ENCODE measurements at places on chromosomes 11 and 22. TPM values are rescaled to one million over a fixed set of nuclear protein-coding genes. Genes with fewer than 3 reads are reported as not detected.

DEPDC5 gene
- 35.3 TPM for total RNA-seq

DNA sequence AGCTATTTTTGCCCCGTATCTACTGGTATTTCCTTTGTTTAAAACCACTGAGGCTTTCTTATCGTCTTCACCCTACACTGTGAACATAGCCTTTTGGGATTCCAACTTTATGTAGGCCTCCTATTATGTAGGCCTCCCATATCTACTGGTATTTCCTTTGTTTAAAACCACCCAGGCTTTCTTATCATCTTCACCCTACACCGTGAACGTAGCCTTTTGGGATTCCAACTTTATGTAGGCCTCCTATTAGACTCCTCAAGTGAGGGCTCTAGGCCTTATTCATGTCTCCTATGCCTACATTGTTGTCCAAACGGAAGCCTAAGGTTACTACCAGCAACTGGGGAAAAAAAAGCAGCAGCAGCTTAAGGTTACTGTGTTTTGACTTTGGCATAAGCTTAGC, 23.7 kb downstream of the CEP295 start:
- no peak for DNase-seq

DNA sequence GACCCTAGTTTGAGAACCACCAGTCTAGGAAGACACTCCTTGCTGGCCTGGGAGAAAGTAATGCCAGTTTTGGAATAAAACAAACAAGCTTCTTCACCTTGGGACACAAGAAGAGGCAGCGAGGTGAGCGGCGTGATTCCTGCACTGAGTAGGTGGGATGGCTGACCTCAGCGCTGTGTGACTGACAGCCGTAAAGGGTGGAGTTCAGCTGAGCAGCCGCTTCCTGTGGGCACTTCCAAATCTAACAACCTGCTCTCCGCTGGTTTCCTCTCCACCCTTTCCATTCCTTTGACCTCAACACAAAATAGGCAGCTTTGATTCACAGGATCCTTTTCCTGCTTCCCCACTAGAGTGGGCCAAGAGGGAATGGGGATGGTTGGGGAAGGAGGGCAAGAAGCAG, 45.8 kb downstream of the PC start:
- DNase-seq = no peak

DNA sequence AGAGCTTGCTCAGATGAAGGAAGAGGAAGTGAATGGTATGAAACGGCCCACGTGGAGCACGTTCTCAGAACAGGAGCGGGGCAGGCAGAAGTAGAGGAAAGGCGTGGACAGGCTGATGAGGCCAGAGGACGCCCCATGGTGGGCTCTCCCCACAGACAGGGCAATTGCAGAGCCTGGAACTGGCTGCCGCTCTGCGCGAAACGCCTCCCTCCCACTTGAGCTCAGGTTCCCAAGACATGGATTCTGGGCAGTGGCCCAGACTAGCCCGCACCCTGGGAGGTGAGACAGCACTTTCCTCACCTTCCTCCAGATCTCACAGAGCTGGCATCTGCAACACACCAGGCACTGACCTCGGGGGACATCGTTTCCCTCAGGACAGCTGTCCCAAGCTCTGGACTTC, 117.6 kb downstream of the PHF21B start:
- no peak for DNase-seq

DNA sequence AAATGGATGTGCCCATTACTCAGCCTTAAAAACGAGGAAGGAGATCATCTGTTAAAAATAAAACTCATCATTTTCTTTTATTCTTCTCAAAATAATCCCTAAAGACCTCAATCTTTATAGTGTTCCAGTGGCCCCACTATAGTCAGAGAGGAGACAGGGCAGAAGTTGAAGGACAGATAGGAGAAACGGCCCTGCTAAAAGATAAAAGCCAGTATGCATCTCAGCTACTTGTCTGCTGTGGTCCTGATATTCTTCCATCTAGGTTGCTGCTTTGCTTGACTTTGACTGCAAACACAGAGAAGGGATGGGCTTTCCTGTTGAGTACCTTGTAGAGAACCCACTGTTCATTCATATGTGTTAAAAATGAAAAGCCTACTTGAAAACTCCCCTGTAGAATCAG, 31.4 kb downstream of the NF2 start:
- DNase-seq = no peak

CBLIF gene
- not detected for total RNA-seq

DNA sequence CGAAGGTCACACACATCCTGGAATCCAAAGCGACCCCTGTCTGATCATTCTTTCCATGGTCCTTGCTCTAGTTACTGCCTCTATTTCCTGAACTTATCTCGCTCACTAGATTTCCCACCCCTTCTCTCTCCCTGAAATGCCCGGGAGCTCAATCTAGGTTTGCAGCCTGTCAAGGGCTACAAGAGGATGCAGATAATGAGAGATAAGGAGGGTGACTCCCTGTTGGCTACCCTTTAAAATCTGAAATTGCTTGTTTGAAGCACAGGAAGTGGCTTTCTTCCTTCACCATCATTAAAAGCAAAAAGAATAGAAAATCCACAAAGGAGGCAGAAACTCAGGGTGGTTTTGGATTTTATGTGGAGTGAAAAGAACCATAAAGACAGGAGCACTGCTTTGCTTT, 13.0 kb upstream of the FLI1 start:
- no peak for DNase-seq

GRCh38 chr22:19105867-19106802, 16.1 kb downstream of the DGCR2 start:
- peak; percentile 67 for DNase-seq

F2 gene
- total RNA-seq = not detected

GRCh38 chr11:10540546-10540914, 457 bp downstream of the RNF141 start:
- no peak for DNase-seq

LRRC56 gene
- total RNA-seq = 0.98 TPM

DNA sequence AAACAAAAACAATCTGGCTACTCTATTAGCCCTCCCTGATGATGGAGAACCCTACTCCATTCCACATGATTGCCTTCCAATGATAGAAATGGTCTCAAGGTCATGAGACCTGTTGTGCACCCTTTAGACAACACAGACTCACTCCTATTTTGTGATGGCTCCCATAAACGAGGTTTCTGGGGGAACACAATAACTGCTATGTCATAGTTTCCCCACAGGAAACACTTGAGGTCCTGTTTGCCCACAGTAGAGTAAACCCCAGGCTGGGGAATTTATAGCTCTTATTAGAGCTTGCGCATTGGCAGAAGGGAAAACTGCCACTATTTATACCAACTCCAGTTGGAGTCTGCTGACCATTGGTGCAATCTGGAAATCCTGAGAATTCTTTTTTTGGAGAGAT, 28.7 kb downstream of the MIF start:
- no peak for DNase-seq

- DNase-seq = no peak
Observed at GRCh38 chr11:131038597-131038996, 122.3 kb upstream of the SNX19 start.
